Vagina (tissue), 2 donors: ENCODE measurements at places on chromosomes 13 and 19.
A peak's percentile ranks its signal among the peaks of the same experiment; 100 is the strongest.

GRCh38 chr19:5127717-5128116 is 158.8 kb downstream of the KDM4B start:
- H3K4me1 ChIP-seq = peaks cover 27% of the 10 kb centered on the region
- DNase-seq = no peak
- H3K4me3 ChIP-seq = no peak overlapping the region
- H3K27ac ChIP-seq = no peak overlapping the region

- H3K36me3 ChIP-seq = peaks cover 3% of the 10 kb centered on the region
- DNase-seq = no peak
- H3K4me3 ChIP-seq = peak overlapping the region; percentile 100
- H3K4me1 ChIP-seq = peaks cover 49% of the 10 kb centered on the region
Measured at GRCh38 chr19:3983936-3984583, 1.2 kb downstream of the EEF2 start.

- no peak overlapping the region for H3K27ac ChIP-seq
- H3K4me1 ChIP-seq = peaks cover 36% of the 10 kb centered on the region
- DNase-seq = no peak
- H3K27me3 ChIP-seq = no peaks in the 10 kb centered on the region
- H3K4me3 ChIP-seq = no peak overlapping the region
- H3K36me3 ChIP-seq = peaks cover 29% of the 10 kb centered on the region
Measured at GRCh38 chr19:2097886-2098327, 1.2 kb downstream of the IZUMO4 start.

DNA sequence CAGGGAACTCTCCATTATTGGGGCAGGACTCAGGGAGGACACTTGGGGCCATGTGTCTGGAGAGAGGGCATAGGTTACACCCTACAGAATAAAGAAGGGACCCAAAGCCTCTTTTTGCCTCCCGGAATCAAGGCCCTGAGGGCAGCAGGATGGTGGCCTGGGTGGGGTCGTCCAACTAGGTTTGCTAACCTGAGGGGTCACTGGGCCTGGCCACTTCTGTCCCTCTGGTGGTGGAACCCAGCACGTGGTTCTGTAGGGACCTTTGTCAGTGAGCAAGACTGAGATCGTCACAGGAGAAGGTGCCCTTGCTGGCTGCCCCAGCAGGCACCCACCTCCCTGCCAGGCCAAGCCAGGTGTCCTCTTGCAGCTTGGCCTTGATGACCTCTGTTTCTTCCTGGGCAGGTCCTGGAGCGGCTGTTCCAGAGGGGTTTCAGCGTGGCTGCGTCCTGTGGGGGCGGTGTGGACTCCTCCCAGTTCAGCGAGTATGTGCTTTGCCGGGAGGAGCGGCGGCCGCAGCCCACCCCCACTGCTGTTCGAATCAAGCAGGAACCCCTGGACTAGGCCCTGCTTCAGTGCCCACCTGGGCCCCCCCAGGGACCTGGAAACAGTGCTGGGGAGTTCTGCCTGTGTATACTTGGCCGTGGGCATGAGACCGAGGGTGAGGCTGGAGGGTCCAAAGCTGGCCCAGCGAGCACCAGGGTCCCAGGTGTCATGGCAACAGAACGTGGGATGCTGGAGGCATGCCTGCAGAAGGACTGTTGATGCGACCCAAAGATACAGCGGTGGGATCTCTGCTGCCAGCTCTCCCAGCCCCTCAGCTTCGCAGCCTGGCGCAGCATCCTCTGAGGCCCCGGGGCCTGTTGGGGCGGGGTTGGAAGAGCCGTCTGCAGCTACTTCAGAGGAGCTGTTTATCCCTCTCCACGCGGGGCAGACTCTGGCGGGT is 16.0 kb downstream of the KCTD15 start:
- H3K4me3 ChIP-seq = no peak overlapping the region
- H3K27ac ChIP-seq = no peak overlapping the region
- H3K36me3 ChIP-seq = no peaks in the 10 kb centered on the region

DNA sequence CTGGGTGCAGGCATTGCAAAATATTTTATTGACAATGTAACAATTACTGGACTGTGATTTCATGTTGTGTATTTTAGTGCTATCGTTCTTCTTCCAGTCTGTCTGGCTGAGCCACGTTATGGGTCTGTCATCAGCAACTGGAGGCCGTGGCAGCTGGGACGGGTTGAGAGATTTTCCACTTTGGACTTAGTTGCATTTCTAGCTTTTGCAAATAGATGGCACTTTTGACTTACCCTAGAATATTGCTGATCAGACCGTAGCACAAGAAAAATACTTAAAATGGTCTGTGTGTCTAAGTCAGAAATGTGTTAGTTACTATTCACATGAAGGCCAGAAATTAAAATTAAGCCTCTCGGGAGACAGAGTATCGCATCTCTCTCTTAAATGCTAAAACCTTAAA is 211.1 kb downstream of the TEX29 start:
- no peak overlapping the region for H3K4me3 ChIP-seq
- H3K4me1 ChIP-seq = no peaks in the 10 kb centered on the region
- no peaks in the 10 kb centered on the region for H3K36me3 ChIP-seq

- H3K27ac ChIP-seq = no peak overlapping the region
- no peaks in the 10 kb centered on the region for H3K4me1 ChIP-seq
- H3K4me3 ChIP-seq = no peak overlapping the region
- no peaks in the 10 kb centered on the region for H3K36me3 ChIP-seq
Measured at GRCh38 chr13:102620516-102620915, 23.7 kb downstream of the TPP2 start.

DNA sequence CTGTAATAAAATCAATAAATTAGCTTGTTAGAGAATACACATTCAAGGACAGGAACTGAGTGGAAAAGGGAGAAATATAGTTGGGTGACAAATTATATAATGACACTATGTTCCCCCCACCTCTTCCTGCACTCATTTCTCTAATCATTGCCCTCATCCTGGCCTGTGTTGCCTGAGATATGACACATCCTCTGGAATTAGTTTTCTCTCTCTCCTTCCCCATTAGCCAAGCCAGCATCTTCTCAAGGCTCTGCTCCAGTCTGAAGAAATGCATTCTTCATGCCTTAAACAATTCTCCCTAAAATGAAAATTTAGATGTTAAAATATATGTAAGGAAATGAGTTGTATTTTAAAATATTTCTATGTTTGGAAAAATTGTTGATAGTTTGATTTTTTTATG is 280.3 kb downstream of the POU4F1 start:
- no peak for DNase-seq
- H3K36me3 ChIP-seq = no peaks in the 10 kb centered on the region
- H3K4me1 ChIP-seq = no peaks in the 10 kb centered on the region
- no peaks in the 10 kb centered on the region for H3K27me3 ChIP-seq
- no peak overlapping the region for H3K4me3 ChIP-seq

DNA sequence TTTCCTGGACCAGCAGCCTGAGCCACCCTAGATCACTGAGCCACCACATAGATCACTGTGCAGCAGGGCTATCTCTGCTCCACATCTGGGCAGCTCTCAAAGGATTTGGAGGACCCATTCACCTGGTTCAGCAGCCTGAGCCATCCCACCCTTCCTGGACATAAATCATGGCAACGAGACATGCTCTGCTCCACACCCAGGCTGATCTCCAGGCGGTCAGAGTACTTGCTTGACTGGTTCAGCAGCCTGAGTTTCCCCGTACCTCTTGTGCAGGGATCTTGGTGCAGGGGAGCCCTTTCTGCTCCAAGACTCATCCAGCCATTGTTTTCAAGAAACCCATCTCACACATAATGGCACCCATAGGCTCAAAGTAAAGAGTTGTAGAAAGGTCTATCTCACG is 195.3 kb downstream of the LIG4 start:
- no peak for DNase-seq
- H3K36me3 ChIP-seq = no peaks in the 10 kb centered on the region
- H3K4me3 ChIP-seq = no peak overlapping the region
- no peak overlapping the region for H3K27ac ChIP-seq
- H3K27me3 ChIP-seq = no peaks in the 10 kb centered on the region

- no peaks in the 10 kb centered on the region for H3K36me3 ChIP-seq
- no peak overlapping the region for H3K4me3 ChIP-seq
- no peaks in the 10 kb centered on the region for H3K4me1 ChIP-seq
- no peaks in the 10 kb centered on the region for H3K27me3 ChIP-seq
- H3K27ac ChIP-seq = no peak overlapping the region
Measured at GRCh38 chr13:97849305-97849704, 104.2 kb upstream of the IPO5 start.

GRCh38 chr13:113853518-113854237 is 10.2 kb downstream of the GAS6 start:
- H3K4me1 ChIP-seq = peaks cover 88% of the 10 kb centered on the region
- H3K27me3 ChIP-seq = no peaks in the 10 kb centered on the region
- DNase-seq = peak; percentile 85
- H3K27ac ChIP-seq = peak overlapping the region; percentile 77
- H3K36me3 ChIP-seq = no peaks in the 10 kb centered on the region

DNA sequence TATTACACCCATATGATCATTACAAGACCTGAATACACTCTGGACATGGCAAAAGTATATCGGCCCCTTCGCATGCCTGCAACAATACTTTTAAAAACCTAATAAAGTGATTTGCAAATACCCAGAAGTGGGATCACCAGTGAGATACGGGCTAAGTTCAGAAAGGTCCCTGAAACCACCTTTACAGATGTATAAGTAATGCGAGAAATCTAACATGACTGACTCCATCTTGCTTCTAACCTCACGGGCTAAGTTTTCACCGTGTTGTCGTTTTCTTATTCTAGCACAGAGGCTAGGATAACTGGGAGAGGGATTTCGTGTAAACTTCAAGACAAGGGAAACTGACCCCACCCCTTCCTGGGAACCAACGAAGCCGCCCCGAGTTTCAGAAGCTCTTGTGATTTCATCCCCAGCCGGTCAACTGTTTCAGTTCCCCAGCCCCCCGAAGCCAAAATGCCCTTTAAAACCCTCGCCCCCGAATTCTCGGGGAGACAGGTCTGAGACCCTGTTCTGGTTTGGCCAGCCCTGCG is 703 bp downstream of the NEK3 start:
- H3K27me3 ChIP-seq = no peaks in the 10 kb centered on the region
- H3K36me3 ChIP-seq = no peaks in the 10 kb centered on the region
- DNase-seq = no peak
- H3K4me3 ChIP-seq = peak overlapping the region; percentile 82
- H3K27ac ChIP-seq = peak overlapping the region; percentile 87

DNA sequence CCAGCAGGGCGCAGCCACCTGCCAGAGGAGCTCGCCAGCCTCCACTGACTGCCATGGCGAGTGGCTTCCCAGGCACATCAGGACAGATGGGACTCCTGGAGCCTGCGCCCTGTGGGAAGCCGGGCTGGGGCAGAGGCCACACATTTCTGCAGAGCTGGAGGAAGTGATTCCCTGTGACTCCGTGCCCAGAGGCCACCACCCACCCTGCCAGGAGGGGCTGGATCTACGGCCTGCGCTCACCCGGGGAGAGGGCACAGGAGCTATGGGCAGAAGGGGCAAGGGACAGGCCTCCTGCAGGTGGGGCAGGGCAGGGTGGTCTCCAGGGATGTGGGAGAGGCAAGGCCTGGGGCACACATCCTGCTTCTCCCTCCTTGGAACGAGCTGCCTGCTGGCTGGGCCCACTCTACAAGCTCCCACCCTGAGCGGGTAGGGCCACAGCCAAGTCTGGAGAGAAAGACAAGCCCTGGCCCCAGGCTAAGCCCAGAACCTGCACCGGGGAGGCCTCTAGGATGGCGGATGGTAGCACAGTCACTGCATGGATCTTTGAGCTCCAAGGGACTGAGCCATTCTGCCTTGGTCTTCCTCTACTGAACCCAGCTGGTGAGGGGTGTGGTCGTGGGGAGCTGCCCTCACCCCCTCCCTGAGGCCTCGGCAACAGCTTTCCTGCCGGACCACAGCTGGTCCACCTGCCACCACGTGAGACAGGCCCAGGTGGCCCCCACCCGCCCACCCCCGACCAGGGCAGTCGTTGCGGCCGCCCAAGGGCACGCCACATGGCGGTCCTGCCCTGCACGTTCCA is 40.6 kb downstream of the CEBPG start:
- H3K4me1 ChIP-seq = peaks cover 12% of the 10 kb centered on the region
- no peaks in the 10 kb centered on the region for H3K27me3 ChIP-seq
- no peaks in the 10 kb centered on the region for H3K36me3 ChIP-seq
- H3K4me3 ChIP-seq = no peak overlapping the region
- no peak for DNase-seq

- no peak overlapping the region for H3K27ac ChIP-seq
- no peak overlapping the region for H3K4me3 ChIP-seq
- H3K27me3 ChIP-seq = no peaks in the 10 kb centered on the region
- peaks cover 35% of the 10 kb centered on the region for H3K4me1 ChIP-seq
- peak; percentile 9 for DNase-seq
Measured at GRCh38 chr13:99208185-99208584, 7.5 kb downstream of the UBAC2 start.

GRCh38 chr13:113162783-113163685 is 4.6 kb downstream of the PROZ start:
- DNase-seq = no peak
- no peak overlapping the region for H3K27ac ChIP-seq
- no peaks in the 10 kb centered on the region for H3K4me1 ChIP-seq
